NCI-H460 (cell line): ENCODE measurements at places on chromosomes 16 and 17. TPM values are rescaled to one million over a fixed set of nuclear protein-coding genes. Genes with fewer than 3 reads are reported as not detected.
A peak's percentile ranks its signal among the peaks of the same experiment; 100 is the strongest.

Gene NAE1
- 206 and 212 TPM in 2 replicates for total RNA-seq

- DNase-seq, result peak; percentile 4
Observed at GRCh38 chr17:57422574-57423164, 166.3 kb downstream of the MSI2 start.

DNA sequence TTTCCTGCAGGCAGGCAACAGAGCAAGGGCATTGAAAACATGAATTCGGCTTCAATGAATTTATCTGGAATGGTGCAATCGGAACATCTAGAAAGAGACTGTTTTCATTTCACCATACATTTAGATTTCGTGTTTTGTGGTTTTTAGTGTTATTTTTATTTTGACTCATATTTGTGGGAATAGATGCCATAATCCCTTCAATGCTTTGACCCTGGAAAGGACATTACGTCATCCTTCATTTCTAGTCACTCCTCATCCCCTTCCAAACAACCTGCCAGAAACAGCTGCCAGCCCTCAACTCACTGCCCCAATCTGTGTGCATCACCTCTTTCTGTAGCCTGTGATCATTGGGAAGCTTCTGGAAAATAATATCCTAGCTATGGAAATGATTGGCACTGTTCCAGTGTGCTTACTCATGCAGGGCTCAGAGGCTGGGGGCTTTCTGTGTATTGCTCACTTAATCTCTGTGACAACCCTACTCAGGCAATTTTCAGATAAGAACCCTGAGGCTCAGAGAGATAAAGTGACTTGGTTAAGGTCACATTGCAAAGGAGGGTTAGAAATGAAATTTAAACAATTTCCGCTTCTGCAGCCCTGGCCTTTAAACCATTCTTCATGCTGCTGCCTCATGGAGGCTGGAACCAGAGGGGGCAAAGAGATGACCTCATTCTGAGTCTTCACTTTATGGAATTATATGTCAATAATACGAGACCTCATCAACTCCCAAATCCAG lies 9.5 kb upstream of the KSR1 start:
- peak; percentile 7 for DNase-seq

Gene KRT27
- not detected in 2 replicates for total RNA-seq

Gene CD19
- not detected in 2 replicates for total RNA-seq

- DNase-seq, result no peak
Observed at GRCh38 chr17:66364990-66365490, 62.6 kb downstream of the PRKCA start.
